Thoracic aorta (tissue), 2 donors: ENCODE measurements at places on chromosomes 6 and 20.

DNA sequence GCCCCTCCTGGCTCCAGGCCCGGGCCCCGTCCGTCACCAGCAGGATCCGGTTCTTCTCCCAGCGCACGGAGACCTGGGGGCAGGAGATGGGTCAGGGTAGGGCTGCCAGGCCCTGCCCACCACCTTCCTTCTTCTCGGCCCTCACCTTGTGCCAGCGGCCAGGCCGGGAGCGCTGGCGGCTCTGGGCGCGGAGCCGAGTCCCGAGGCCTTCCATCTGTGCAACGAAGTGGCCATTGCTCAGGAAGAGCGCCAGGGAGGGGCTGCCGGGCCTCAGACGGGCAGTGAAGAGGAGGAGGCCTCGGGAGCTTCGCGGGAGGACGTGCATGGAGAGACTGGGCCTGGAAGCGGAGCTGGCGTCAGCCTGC, 7.9 kb downstream of the ADRM1 start:
- no peak for DNase-seq

GRCh38 chr6:13648850-13649249, 33.7 kb downstream of the NOL7 start:
- DNase-seq = no peak

- no peak for DNase-seq
Observed at GRCh38 chr20:43691928-43692524, 25.1 kb downstream of the MYBL2 start.

DNA sequence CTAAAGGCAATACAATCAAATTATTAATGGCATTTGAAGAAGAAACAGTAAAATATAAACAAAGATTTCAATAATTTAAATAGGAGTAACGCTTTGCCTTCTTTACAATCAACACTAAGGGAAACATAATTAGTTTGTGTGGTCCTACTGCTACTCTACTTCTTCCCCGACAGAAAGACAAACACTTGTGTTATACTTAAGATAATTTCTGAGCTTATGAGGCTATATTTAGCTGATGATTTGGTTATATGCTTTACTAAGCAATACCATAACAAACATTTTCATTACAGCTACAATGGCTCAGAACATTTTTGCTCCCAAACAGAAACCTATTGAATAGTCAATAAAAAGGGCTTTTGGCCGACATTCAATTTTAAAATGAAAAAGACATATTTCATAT, 1217.2 kb upstream of the GJE1 start:
- no peak for DNase-seq

- no peak for DNase-seq
Observed at GRCh38 chr6:169097381-169097959, 156.2 kb downstream of the THBS2 start.

DNA sequence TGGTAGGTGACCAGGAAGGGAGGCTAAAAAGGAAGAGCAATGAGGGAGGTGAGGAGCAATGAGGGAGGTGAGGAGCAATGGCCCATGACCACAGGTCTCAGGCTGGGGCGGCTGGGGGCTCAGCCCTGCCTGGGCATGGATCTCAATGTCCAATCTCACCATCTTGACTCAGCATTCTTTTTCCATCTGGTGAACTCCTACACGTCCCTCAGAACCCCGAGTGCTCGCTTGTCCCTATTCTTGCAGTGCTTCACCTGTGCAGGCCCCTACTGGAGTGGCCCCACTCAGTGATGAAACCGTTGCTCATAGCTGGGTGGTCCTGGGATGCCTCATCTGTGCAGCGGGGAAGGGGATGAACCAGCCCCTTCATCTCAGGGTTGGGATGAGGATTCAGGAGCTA, 16.9 kb upstream of the RBBP8NL start:
- DNase-seq = no peak

- DNase-seq = no peak
Observed at GRCh38 chr20:37749620-37750403, 56.0 kb downstream of the CTNNBL1 start.

DNA sequence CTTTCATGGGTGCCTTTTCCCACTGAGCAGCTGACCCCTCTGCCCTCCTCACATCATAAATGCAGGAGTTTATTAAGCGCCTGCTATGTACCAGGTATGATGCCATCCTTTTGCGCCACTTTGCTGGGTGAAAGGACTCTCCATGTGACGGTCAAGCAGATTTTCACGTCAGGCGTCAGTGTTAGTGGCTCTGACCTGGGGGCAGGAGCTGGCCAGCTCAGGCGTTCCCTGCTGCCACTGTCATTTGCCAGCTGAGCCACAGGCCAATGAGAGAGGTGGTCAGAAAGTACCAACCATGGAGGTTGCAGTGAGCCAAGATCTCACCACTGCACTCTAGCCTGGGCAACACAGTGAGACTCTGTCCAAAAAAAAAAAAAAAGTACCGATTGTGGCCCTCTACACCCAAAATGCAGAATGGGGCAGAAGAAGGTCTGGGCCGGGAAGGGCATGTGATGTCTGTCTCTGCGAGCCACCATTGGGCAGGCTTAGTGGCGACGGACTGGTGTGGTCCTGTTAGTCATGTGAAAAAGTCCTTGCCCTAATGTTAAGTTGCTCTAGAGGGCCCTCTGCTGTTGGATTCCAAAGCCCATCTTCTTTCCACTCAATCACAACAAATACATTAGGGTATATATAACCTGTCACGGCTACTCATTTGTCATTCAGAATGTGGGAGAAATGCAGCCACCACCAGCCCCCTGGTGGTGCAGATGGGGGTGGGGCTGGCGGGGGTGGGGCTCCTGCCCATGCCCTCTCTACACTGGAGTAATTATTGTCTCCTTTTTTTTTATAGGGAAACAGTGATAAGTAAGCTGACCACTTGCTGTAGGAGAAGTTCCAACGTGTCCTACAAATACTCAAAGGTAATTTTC, 18.4 kb upstream of the SLC22A1 start:
- no peak for DNase-seq

DNA sequence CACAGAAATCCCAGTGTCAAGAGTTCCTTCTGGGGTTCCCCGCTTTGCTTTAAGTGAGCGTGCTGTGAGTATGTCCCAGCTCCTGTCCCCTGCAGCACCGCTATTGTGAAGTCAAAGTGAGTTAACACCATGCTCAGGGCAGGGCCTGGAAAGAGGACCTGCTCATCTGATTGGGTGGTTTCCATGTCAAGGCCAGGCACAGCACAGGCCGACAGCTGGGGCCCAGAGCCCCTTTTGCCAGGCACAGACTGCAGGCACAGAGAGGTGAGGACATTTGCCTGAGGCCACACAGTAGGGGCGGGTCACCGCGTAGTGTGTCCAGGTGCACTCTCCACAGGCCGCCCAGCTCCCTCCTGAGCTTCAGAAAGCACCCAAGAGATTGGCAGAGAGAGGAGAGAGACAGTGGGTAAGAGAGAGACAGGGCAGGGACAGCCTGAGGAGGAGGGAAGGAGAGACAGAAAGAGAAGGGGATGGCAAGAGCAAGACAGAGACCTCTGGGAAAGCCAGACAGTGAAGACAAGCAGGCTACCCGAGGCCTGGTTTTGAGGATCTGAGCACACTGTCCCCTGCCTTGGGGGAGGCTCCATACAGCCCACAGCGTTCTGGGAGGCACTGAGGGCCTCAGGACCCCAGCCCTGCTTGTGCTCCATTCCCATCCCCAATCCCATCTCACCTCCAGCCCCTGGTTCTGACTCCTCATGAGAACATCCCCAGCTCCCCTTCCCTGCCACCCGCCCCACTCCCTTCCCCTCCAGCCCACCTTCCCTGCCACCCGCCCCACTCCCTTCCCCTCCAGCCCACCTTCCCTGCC, 6.5 kb upstream of the BPIFB1 start:
- no peak for DNase-seq

- peak; percentile 14 for DNase-seq
Observed at GRCh38 chr20:24649787-24650490, 180.5 kb downstream of the SYNDIG1 start.

- DNase-seq = no peak
Observed at GRCh38 chr6:166955121-166955864, 1.1 kb downstream of the RNASET2 start.

DNA sequence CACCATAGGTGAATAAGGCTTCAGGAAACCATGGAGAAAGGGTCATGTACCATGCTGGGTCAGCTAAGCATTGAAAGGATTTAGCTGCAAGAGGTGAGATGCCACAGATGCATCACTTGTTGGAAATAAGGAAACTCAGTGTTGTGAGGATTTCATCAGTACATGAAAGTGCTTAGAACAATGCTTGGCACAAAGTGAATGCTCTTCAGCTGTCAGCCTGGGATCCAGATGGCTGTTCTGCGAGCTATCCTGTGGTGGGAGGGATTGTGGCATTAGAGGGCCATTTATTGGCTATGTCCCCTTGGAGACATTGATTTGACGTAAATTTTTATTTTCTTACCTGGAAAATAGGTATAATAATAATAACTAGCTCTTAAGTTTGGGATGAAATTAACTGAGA, 53.0 kb downstream of the ELOVL2 start:
- DNase-seq = no peak

DNA sequence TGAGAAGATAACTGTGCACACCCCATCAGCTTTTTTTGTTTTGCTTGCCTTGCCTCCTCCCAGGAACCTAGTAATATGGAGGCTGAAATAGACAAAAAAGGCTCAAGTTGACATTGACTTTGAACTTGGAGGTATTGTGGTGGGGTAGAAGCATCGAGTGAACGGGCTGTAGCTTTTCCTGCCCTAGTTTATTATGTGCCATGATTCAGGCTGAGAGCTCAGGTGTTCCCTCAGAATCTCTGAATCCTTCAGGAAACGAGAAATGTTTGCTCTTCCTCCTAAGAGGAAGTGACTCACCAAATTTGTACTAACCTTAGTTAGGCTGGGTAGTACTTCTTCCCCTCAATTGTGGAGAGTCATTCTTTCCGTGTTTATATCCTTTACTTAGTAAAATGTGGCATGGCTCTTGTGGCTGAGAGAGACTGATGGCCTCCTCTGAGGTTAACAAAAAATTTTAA, 98.8 kb downstream of the SASH1 start:
- no peak for DNase-seq

GRCh38 chr6:42260396-42260888, 42.8 kb upstream of the MRPS10 start:
- no peak for DNase-seq

DNA sequence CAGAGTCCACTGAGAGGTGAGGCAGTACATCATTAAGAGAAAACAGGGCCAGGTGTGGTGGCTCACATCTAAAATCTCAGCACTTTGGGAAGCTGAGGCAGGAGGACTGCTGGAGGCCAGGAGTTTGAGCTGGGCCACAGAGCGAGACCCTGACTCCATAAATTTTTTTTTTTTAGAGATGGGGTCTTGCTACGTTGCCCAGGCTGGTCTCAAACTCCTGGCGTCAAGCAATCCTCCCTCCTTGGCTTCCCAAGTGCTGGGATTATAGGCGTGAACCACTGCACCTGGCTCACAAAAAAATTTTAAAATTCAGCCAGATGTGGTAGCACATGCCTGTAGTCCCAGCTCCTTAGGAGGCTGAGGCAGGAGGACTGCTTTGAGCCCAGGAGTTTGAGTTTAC, 17.3 kb downstream of the PPIL1 start:
- no peak for DNase-seq

DNA sequence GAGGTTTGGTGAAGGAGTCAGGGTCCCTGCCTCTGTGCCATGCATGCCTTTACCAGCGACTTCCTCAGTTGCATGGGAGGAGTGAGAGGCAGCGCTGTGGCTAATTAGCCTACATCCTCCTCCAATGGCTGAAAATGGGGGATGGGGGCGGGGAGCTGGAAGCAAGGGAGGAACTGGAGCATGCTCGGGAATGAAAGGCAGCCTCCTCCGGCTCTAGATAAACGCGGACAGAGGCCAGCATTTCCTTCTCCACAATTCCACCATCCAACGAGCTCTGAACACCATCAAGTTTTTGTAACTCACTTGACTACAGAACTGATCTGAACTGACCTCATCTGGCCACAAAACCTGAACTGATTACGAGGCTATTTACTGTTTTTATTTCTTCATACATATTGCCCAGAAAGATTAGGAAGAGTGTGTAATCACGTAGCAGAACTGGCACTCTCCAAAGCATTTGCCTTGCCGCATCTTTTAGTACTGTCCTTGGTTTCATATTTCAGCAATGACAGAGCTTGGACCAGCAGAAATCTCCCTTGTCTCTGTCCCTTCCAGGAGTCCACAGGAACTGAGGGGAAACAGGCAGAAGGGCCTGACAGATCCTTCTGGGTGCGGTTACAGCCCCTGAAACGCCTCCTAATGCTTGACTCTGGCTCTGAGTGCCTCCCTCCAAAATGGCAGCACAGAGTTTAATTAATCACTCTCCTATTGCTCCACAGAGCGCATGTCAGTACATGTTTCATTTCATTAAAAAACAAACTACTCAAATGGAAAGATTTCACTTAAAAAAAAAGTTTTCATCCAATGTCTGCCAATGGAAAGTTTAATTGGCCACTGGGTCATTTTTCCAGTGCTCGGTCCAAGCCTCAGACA, 58.2 kb upstream of the TRAF3IP2 start:
- no peak for DNase-seq

- DNase-seq = no peak
Observed at GRCh38 chr20:58086763-58087561, 141.5 kb downstream of the ANKRD60 start.

DNA sequence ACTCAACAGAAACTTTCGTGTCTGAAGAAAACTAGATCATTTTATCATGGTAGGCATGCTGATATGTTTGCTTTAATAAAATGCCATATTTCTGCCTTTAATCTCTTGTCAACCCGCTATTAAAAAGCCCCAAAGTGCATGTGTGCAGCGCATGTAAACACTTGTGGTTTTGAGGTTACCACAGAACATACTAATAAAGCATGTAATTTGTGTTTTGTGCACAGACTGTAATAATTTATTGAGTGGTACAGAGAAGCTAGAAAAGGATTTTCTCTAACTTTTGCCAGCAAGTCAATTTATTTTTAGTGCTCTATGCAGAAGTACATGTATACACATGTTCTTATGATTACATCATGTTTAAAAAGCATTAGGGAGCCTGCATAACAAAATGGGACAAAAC, 349.9 kb upstream of the SLC35B3 start:
- DNase-seq = no peak

DNA sequence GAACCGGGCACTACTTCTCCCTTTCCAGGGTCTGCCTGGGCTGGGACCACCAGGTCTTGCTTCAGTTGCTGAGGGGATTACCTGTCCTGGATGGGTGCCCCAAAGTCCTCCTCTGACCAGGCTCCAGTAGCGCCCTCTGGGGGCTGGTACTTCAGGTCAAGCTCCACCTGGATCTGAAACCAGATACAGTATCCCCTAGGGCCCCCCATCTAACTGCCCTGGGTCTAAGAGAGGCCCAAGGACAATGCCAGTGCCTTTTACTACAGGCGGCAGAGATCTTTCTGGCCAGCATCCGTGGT, 11.2 kb upstream of the SPAG4 start:
- no peak for DNase-seq
